GM04503 (cell line): ENCODE measurements at places on chromosomes 2 and 18.
A peak's percentile ranks its signal among the peaks of the same experiment; 100 is the strongest.

GRCh38 chr2:181483876-181484275 lies 26.7 kb downstream of the ITGA4 start:
- DNase-seq: no peak

- DNase-seq: no peak
Measured at GRCh38 chr2:40036241-40036640, 257.2 kb upstream of the THUMPD2 start.

DNA sequence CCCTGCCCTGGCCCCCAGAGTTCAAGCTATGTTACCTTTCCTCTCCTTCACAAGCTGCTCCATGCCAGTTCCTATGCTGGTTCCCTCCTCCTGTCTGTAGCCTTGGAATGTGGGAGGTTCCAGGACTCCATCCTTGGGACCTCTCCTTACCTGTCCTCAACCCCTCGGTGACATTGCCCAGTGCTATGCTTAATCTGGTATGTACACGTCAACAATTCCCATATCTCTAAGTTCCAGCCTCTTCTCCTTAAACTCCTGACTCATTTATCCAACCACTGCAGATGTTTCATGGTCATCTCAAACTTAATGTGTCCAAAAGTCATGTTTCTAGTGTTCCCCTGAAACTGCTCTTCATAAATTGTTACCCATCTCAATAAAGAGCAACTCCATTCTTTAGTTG lies 160.8 kb downstream of the TNS1 start:
- no peak for DNase-seq

- DNase-seq: no peak
Measured at GRCh38 chr18:61926532-61926931, 33.7 kb upstream of the RNF152 start.

DNA sequence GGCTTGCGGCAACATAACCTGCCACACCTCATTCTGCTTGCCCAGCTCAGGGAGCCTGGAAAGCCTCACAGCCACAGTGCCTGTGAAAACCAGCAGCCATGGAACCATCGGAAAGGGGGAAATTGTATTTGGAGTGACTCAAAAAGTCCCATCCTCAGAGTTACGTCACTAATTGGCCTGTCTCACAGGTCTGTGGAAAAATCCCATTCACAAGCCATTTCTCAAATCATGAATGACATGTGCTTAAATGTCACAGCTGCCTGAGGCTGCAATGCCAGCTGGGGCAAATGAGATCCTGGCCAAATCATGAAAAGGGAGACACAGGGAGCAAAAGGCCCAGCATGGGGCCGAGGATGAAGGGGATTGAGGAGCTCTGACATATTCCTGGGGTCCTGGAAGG lies 486.9 kb upstream of the RAB6C start:
- no peak for DNase-seq

- DNase-seq: no peak
Measured at GRCh38 chr2:106208874-106209273, 14.8 kb upstream of the UXS1 start.

- DNase-seq: no peak
Measured at GRCh38 chr2:71303849-71304248, 27.7 kb upstream of the ZNF638 start.

DNA sequence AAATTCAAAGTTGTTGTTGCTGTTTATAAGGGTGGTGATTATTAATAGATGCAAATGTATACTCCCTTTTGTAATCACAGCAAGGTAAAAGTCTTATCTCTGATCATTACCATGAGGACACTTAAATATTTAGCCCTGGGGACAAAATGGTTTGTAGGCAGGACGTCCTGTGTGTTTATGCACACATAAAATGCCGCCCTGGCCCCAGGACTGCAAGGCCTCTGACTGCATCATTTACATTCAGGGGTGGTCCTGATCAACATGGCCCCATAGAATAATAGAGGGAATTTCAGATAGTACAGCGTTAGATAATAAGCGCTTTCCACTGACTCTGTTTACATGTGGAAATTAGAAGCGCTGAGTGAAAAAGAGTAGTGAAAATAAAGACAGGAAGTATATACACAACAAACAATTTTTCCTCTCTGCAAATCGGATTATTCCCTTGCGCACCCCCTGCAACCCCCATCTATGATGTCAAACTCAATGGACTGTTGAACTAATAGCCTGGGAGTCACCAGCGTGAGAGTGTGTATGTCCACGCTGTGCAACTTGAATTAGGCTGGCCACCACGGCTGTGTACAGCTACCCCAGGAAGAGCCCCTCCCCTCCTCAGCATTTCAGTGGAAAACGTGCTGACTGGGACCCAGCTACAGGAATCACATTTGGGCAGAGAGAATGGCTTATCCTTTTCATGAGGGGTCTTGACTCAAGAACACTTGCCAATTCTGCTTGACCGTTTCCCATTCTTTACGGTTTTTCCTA lies 291.5 kb downstream of the SOX11 start:
- no peak for DNase-seq

DNA sequence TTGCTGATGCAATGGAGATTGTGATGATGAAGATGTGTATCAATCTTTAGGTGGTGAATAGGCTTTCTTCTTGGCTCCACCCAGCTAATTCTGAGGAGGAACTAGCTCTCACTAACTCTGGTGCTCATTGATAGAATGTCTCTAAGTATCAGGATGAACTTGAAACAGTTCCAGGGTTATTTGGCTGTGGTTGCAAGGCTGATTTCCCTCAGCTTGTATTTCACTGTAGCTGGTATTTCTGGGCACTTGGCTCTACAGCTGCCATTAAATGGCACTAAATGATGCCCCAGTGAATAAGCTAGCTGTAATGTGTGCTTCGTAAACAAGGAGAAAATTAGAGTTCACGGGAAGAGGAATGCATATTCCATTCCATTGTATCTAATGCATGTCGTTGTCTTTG lies 241.2 kb downstream of the RPIA start:
- no peak for DNase-seq

- peak; percentile 91 for DNase-seq
Measured at GRCh38 chr2:222448748-222449181, 24.4 kb downstream of the SGPP2 start.

DNA sequence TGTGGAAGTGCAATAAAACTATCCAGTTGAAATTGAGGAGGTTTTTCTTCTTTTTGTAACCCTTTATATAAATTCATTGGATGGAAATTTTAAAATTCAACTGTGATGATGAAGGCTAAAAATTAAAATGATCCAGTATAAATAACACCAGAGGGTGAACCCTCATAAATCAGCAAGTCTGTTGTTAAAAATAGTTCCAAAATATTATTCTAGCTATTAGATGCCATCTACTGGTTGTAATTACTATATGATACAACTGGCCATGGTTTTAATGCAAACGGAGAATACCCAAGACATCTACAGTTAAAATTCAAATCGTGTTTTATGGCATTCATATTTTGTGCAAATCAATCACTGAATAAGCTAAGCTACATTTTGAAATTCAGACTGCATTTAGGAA lies 53.8 kb downstream of the TMEM200C start:
- no peak for DNase-seq

DNA sequence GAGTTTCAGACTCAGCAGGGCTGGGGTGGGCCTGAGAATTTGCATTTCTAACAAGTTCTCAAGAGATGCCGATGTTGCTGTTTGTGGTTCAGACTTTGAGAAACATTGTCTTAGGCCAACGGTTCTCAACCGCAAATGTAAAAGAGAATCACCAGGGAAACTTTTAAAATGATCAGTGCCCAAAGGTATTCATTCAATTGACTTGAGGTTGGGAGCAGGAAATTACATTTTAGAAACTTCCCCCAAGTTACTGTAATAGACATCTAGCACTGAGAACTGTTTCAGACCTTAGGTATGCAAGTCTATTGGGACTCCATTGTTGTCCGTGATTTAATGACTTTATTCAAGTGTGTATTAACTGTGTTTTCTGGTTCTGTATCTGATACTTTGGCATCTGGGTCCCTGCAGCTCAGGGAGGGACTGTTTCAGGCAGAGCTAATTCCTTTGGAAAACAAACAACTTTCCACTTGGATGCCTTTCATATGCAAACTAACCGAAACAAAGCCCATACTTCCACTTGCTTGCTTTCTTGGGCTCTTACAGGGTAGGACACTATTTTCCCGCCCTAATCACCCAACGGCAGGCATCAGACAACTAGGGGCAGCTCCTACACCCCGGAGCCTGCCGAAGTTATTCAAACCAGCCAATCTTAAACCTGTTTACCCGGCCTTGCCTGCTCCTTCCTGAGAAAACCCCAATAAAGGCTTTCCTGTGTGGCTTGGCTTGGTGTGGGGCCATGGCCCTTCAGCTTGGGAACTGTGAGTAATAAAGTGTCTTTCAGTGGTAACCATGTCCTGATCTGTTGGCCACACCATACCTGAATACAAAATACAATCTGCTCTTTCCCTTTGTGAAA lies 97.6 kb downstream of the POLE4 start:
- DNase-seq: peak; percentile 89

DNA sequence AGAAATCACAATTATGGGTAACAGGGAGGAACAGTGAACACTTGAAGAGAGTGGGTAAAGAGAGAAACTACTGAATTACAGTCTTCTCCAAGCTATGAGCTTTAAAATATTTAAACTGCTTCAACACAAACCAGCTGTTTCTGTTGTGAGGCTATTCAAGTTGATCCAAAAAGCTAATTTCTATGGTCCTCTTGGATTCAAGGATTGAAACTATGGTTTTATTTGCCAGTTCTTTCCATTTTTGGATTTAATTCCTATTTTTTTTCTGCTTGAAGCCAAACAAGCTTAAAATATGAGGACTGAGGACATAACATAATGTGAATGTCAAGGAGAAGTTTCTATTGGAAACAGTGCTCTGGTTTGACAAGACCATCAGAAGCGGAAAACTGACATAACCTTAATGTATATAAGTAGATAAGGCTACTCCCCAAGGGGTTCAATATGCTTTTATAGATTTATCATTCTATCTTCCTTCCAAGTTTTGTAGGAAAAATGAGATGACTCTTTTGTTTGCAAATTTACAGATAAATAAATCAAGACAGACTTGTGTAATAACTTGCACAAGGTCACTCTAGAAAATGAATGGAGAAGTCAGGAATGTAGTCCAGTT lies 60.7 kb upstream of the AQP4 start:
- DNase-seq: no peak

DNA sequence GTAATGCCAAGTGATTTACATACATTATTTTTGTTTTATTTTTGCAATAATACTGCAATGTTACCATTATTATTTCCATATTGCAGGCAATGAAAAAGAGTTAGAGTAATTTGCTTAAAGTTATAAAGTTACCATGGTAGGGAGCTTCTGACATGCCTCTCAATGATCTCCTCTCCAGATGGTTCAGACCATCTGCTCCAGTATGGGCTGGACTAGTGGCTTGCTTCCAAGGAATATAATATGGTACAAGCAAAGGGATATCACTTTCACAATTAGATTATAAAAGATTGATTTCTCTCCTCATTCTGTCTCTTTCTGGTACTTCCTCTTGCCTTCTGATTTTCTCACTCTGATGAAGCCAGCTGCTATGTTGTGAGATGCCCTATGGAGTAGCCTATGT lies 245.4 kb downstream of the INSIG2 start:
- no peak for DNase-seq

- DNase-seq: no peak
Measured at GRCh38 chr2:80149991-80150390, 154.6 kb downstream of the LRRTM1 start.
